ENCODE measurements at places on chromosomes 5 and 9.
A peak's percentile ranks its signal among the peaks of the same experiment; 100 is the strongest.

DNA sequence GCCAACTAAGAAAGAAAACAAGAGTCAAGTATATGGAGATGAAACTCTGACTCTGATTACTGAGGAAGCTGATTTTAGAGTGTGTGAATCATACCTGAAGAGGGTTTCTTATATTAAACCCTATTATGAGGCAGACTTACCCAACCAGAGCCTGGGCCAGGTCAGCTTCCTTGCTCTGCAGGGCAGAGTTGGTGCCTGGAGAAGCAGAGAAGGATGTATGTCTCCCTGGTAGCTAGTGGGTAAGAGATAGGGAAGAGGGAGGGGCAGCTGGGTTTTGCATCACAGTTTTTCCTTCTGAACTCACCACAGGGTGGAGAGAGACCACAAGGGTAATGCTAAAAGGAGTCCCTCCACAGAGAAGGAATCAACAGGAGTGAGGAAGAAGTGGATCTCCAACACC lies 104.1 kb downstream of the CMYA5 start:
- no peak for DNase-seq

- no peak for DNase-seq
Measured at GRCh38 chr5:81191726-81192372, 41.3 kb upstream of the CKMT2 start.

- DNase-seq = no peak
Measured at GRCh38 chr5:124628721-124629596, 117.5 kb downstream of the ZNF608 start.

DNA sequence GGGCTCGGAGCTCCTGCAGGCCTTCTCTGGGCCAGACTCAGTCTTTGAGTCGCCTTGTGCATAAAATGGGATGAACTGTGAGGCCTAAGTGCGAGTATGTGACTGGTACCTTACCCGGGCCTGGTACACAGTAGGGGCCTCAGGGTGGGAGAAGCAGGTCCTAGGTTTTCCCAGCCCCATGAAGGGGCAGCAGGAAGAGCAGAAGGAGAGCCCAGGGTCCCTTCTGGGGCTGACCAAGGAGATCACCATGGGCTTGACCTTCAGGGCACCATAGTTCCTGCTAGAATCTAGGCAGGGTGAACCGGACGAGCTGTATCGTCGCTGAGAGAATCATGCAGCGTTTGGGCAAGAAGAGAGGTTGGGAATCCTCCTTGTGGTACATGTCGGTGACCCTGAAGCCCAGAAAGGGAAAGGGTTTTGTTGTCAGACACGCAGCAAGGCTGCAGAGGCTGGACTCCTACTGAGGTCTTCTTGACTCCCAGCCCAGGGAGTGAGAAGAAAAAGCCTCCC lies 373 bp upstream of the PHYKPL start:
- DNase-seq = no peak

- no peak for DNase-seq
Measured at GRCh38 chr9:5813824-5814223, 19.1 kb downstream of the ERMP1 start.

DNA sequence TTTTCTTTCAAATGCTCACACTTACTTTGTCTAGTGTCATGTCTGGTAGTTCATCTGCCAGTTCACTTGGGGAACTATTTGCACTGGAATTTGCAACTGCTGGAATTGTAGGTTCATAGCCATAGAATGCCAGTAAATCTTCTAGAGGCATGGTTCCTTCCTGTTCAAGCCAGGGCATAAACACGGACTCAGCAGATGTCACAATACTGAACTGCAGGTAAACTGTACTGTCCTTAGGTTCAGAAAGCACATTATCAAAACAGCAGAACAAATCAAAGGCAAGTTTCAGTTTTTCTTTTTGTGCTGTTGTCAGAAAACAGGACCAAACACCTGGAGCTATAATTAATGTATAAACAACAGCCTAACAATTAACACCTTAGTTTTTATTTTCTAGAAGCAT lies 13.1 kb downstream of the MIER3 start:
- no peak for DNase-seq

DNA sequence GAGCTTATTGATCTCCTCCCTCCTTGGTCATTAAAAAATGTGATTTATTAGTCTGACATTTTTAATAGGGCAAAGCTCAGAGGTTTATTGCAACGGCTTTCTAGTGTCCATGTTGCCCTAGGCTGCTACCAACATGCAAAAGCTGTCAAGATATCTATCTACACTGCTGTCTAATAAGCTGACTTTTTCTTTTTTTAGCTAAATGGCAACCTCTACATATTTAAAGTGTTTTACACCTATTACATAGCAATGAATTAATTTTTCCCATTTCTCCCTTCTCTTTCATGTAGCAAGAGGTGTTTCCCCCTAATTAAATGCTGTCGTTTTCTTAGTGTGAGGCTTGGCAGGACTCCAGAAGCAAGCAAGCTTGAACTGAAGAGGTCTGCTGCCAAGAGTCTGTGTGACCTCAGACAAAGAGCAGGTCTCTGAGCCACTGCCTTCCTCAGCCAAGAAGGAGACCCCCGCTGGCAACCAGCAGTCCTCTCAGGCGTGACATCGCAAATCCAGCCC lies 79.4 kb downstream of the GAS1 start:
- peak; percentile 43 for DNase-seq

DNA sequence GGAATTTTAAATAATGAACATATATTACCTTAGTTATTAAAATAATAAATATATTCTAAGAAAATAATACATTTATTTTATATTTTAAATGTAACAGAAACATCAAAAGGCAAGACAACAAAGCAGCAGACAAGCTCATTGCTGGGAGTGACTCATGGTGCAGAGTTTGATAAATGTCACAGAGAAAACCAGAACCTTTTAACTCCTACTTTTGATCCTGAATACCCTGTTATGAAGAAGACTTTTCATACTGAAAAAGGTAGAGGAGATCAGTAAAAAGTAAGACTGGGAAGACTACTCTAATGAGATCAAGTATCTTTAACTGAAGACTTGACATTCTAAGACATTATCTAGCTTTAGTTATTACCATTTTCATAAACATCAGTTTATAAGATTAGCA lies 99.0 kb upstream of the GNA14 start:
- no peak for DNase-seq

DNA sequence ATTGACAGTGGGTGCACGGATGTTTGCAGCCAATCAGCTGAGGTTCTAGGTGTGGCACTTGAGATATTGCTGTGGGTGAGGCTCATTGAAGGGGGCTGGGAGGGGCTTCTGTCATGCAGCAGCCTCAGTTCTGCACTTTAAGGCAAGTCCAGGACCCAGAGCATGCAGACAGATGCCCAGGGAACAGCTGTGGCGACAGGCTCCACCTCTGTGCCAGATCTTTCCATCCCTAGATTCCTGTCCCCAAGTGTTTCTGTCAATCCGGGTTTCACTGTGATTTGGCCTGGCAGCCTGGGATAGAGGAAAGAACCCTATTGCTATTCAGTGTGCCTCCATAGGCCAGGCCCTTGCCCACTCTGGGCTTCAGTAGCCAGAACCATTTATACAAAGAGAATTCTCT lies 20.8 kb upstream of the CERCAM start:
- no peak for DNase-seq

DNA sequence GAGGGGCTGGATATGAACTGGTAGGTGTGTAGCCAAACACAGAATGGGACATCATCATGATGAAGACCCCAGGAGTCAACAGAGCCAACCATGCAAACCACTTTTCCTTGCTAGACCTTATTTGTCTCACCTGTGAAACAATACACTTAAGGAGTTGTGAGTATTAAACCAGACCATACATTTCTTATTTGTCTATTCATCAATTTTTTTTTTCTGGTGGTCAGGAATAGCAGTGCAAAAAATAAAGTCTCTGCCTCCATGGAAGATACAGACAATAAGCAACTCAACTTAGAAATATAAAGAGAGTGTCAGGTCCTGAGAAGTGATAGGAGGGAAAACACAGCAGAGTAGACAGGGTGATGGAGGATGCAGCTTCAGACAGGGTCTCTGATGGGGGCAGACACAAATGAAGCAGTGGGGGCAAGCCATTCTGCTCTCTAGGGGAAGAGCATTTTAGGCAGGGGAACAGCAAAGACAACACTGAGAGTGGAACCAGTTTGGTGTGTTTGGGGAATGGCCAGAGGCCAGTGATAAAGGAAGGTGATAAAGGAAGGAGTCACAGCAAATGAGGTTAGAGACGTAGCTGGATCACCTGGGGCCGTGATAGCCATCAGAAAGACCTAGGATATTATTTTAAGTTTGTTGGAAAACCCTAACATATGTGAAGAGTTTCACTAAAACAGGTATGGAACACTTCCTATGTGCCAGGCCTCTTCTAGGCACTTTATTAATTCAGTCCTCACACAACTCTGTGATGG lies 256.2 kb downstream of the MAN2A1 start:
- no peak for DNase-seq

GRCh38 chr9:111842313-111842712 lies 47.6 kb upstream of the SHOC1 start:
- no peak for DNase-seq

DNA sequence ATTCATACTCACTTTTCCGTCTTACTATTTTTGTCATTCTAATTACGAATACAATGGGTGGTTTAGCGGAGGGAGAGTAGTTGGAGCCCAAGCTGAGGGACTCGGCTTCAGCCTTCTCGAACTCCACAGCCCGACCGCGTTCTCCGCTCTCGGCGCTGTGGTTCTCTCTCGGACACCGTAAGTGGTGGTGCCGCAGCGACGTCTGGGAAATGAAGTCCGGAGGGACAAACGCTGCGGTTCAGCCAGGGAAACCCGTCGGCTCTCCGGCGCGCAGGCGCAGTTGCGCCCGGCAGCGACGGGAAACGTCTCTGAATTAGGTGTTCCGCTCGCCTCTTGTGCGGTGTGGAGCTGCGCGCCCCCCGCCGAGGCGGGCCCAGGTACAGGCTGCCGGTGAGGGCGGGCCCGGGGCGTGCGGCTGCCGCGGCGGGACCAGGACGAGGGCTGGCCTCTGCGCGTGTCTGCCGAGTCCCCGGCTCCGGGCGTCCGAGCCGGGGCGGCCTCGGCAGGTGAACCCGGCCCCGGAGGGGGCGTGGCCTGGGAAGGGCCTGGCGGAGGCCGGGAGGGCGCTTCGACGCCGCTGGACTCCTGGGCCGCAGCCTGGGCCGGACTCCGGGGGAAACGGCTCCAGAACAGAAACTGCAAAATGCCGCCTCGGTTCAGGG lies at the start of gene ZNF879:
Gene ZNF879, plus strand, starts transcription at position 277 of the 662 bp plus-strand sequence. CDS start 1,201 bp downstream, outside the sequence.
- peak; percentile 98 for DNase-seq

DNA sequence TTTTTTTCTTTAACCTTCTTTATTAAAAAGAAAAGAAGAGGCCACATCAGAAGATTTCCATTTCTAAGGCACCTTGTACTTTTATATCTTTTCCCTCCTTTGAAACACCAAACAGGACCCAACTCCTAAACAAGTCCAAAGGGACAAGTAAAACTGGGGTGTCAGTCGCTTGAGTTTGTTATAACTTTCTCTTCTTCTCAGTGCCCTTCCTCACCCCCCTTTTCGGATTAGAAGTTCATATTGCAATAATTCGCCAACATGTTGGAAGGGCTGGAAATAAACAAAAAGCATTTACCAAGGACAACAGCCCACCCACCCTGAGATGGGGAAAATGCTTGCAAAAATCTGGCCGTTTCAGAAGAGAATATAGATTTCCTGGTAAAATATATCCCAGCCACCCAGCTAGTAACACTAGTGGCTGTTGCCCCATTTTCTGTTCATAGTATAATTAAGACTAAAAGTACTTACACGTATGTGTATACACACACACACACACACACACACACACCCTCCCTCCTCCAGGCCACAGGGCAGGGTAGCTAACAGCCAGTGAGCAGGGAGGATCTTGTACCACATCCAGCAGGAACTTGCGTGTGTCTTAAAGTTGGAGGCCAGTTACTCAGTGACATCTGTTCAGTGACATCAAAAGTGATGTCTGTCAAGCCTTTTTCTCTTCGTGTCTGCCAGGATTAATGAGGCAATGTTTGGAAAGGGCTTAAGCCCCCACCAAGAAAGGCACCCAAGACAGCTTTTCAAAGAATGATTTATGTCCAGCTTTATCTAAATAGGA lies 149.1 kb upstream of the KLF4 start:
- peak; percentile 48 for DNase-seq

- DNase-seq = no peak
Measured at GRCh38 chr5:159982421-159983173, 26.3 kb upstream of the TTC1 start.

DNA sequence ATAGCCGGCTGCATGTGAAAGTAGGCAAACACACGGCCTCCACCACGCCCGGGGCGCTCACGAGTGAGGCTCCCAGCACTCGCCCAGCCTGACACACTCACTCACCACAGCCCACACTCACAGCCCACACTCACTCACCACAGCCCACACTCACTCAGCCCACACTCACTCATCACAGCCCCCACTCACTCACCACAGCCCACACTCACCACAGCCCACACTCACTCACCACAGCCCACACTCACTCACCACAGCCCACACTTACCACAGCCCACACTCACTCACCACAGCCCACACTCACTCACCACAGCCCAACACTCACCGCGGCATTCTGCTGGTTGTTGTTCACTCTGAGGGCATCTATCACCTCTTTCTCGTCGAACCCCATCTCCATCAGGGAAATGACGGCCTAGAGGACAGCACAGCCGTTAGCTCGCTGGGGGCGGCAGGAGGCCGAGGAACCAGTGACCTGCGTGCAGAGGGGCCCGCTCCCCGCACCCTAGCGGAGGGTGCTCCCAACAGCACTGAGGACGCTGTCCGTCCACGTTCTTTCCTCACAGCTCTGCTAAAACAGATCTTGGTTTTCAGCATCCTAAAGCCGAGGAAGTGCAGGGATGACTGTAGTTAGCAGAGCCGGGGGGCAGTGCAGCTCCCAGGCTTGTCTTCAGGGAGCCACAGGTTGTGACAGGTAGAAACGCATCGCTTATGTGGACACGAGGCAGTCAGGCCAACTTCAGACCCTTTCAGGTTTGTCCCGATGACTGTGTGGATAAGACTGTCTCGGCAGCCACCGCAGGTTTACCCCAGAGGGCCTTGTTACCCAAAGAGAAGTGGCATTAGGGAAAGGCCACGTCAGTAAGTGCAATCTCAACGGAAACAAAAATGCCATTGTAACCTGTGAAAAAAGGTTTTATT lies 21.6 kb downstream of the UBAC1 start:
- no peak for DNase-seq

DNA sequence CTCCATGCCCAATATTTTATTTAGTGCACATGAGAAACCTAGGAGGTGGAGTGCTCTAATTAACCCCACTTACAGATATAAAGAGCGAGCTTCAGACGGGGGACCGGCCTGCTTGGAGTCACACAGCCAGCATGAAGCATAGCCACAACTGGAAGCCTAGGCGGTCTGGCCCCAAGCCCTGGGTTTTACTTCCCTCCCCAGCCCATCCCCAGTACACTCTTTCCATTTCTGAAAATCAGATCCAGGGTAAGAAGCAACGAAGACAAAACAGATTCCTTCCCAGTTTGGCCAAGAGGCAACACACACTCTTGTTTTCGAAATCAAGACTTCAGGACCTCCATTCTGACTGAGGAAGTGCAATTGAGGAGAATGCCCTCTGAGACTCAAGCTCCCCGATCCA lies 27.1 kb downstream of the KCNMB1 start:
- no peak for DNase-seq
